ENCODE measurements at places on chromosomes 16 and 17. TPM values are rescaled to one million over a fixed set of nuclear protein-coding genes. Genes with fewer than 3 reads are reported as not detected.
A peak's percentile ranks its signal among the peaks of the same experiment; 100 is the strongest.

Gene PITPNM3
- 0.87 TPM for total RNA-seq

Gene CD7
- total RNA-seq: 292 TPM

Gene CXCL16
- 2.0 TPM for total RNA-seq

Gene DNASE1L2
- total RNA-seq: 0.51 TPM

Gene ZG16
- total RNA-seq: not detected

Gene TMEM114
- not detected for total RNA-seq

Gene SOCS7
- 18.9 TPM for total RNA-seq

Gene SLC22A31
- total RNA-seq: 0.16 TPM

DNA sequence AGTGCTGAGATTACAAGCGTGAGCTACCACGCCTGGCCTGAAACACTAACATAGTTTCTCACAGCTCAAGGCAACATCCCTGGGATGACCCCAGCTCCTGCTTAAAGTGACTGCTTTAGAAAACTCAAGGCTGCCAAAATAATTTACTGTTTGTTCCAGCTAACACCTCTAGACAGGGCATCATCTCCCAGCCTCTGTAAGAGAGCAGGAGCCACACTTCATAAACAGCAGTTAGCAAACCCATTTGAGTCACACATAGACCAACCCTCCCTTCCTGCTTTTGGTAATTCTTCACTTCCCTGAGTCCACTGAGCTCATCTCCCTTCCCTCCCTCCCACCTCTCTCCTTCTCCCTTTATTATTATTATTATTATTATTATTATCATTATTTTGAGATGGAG lies 201.3 kb downstream of the XYLT1 start:
- no peaks in the 10 kb centered on the region for H3K27me3 ChIP-seq
- H3K27ac ChIP-seq: no peak overlapping the region
- no peak for DNase-seq
- H3K4me1 ChIP-seq: peaks cover 23% of the 10 kb centered on the region
- H3K36me3 ChIP-seq: no peaks in the 10 kb centered on the region
- H3K4me3 ChIP-seq: no peak overlapping the region

DNA sequence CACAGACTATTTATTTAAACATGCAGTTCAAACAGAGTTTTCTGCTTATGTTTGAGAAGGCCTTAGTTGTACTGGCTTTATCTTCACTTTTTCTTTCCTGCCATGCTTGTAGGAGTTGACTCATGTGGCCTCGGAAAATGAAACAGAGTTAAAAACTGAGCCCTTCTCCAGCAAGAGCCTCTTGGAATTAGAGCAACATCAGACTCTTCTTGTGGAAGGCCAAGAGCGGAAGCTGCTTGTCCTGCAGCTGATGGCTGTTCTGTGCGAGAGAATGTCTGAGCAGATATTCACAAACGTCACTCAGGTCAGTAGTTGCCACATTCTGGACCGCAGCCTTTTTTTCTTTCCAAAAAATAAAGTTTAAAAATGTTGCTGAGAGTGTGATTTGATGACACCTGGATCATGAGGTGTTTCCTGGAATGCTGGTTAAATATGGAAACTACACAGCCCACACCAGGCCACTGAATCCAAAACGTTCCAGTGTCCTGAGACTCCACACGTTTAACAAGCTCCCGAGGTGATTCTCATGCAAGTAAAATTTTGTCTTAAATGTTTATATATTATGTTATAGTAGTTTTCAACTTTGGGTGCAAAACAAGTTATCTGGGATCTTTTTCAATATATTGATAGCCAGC lies 65.9 kb downstream of the TANGO6 start:
- H3K27ac ChIP-seq: no peak overlapping the region
- peaks cover 10% of the 10 kb centered on the region for H3K36me3 ChIP-seq
- H3K27me3 ChIP-seq: no peaks in the 10 kb centered on the region
- no peak for DNase-seq
- H3K4me1 ChIP-seq: no peaks in the 10 kb centered on the region
- H3K4me3 ChIP-seq: no peak overlapping the region

GRCh38 chr16:89409161-89409711 lies 81.1 kb downstream of the ANKRD11 start:
- peak overlapping the region; percentile 89 for H3K27ac ChIP-seq
- H3K4me1 ChIP-seq: peaks cover 85% of the 10 kb centered on the region
- peaks cover 8% of the 10 kb centered on the region for H3K36me3 ChIP-seq
- DNase-seq: peak; percentile 76
- no peaks in the 10 kb centered on the region for H3K27me3 ChIP-seq
- peak overlapping the region; percentile 5 for H3K4me3 ChIP-seq

DNA sequence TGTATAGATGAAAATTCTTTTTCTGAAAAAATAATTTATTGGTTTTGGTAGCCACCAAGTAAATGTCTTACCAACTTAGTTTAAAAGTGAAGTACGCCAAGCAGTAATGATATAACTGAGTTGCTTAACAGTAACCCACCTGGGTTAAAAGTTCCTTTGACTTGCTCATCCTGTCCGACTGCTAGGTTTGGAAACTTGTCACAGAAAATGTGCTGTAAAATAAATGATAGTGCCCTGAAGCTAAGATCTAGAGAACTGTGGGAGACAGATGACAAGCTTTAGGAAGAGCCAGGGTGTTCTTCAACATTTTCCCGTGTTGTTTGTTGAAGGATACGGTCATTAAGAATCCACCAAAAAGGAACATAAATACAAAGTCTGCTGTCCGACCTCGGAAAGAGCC lies 5.0 kb downstream of the DERL2 start:
- H3K27ac ChIP-seq: peak overlapping the region; percentile 7
- peaks cover 56% of the 10 kb centered on the region for H3K36me3 ChIP-seq
- H3K27me3 ChIP-seq: no peaks in the 10 kb centered on the region
- no peak for DNase-seq
- no peak overlapping the region for H3K4me3 ChIP-seq
- H3K4me1 ChIP-seq: peaks cover 40% of the 10 kb centered on the region

GRCh38 chr17:51618476-51618875 lies 358.1 kb downstream of the UTP18 start:
- H3K4me1 ChIP-seq: no peaks in the 10 kb centered on the region
- H3K4me3 ChIP-seq: no peak overlapping the region
- H3K27ac ChIP-seq: no peak overlapping the region
- H3K36me3 ChIP-seq: no peaks in the 10 kb centered on the region

GRCh38 chr17:65743308-65743655 lies 181.8 kb upstream of the AXIN2 start:
- H3K4me1 ChIP-seq: peaks cover 21% of the 10 kb centered on the region
- H3K4me3 ChIP-seq: no peak overlapping the region
- H3K27me3 ChIP-seq: no peaks in the 10 kb centered on the region
- DNase-seq: no peak
- H3K36me3 ChIP-seq: no peaks in the 10 kb centered on the region
- no peak overlapping the region for H3K27ac ChIP-seq

DNA sequence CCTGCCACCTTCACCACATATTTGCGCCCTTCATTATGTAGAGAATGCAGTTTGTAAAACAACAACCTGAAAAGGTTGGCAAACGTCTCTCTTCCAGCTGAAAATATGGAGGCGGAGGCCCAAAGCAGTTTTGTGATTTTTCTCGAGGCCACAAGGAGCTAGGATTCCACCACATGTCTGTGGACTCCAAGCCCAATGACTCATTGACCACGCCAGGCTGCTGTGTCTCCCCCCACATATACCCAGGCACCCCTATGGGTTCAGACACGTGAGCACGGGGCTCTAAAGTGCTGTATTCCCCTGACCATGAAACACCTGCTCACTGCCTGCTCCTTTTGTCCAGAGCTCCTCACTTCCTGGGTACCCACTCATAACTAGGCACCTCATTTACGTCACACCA lies 121.4 kb upstream of the CDH5 start:
- DNase-seq: no peak
- no peaks in the 10 kb centered on the region for H3K4me1 ChIP-seq
- H3K27ac ChIP-seq: no peak overlapping the region
- peaks cover 2% of the 10 kb centered on the region for H3K27me3 ChIP-seq

DNA sequence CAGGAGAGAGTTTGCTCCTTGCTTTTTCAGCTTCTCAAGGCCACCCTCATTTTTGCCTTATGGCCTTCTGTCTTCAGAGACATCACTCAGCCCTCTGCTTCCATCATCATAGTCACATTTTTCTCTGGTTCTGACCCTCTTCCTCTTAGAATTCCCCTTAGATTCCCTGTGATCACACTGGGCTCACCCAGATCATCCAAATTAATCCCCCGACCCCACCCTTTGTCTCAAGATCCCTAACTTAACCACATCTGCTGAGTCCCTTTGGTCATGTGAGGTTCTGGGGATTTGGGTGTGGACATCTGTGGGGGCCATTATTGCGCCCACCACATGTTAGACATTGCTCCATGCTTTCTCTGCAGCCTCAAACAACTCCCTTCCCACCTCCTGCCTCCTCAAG lies 323.4 kb downstream of the CPPED1 start:
- H3K4me1 ChIP-seq: no peaks in the 10 kb centered on the region
- H3K4me3 ChIP-seq: no peak overlapping the region
- H3K27me3 ChIP-seq: no peaks in the 10 kb centered on the region
- peaks cover 3% of the 10 kb centered on the region for H3K36me3 ChIP-seq
- no peak for DNase-seq

DNA sequence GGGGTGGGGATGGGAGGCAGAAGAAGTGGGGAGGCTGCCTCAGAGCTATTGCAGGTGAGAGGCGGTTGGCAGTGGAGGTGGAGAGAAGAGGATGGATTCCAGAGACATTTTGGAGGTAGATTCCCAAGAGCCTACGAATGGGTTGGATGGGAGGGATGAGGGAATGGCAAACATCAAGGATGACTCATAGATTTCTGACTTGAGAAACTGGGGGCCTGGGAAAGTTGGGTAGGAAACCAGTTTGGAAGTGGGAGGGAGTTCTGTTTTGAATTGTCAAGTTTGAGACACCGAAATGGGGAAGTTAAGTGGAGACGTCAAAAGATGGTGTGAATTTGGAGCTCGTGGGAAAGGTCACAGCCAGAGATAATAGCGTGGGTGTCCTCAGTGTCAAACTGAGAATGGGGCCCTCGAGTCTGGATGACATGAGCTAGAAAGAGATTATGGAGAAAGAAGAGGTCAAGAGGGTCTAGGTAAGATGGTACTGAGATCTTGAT lies 6.2 kb upstream of the CYLD start:
- no peak overlapping the region for H3K4me3 ChIP-seq
- H3K27me3 ChIP-seq: no peaks in the 10 kb centered on the region
- no peak overlapping the region for H3K27ac ChIP-seq
- H3K4me1 ChIP-seq: peaks cover 29% of the 10 kb centered on the region
- DNase-seq: peak; percentile 51
- no peaks in the 10 kb centered on the region for H3K36me3 ChIP-seq

- no peak for DNase-seq
- no peak overlapping the region for H3K27ac ChIP-seq
- no peaks in the 10 kb centered on the region for H3K36me3 ChIP-seq
- no peaks in the 10 kb centered on the region for H3K27me3 ChIP-seq
- H3K4me3 ChIP-seq: no peak overlapping the region
Measured at GRCh38 chr17:1948517-1948825, 76.7 kb downstream of the RTN4RL1 start.

GRCh38 chr16:57196753-57197152 lies 10.6 kb downstream of the RSPRY1 start:
- H3K4me3 ChIP-seq: no peak overlapping the region
- no peaks in the 10 kb centered on the region for H3K27me3 ChIP-seq
- no peak overlapping the region for H3K27ac ChIP-seq
- no peak for DNase-seq
- H3K36me3 ChIP-seq: no peaks in the 10 kb centered on the region
- peaks cover 22% of the 10 kb centered on the region for H3K4me1 ChIP-seq

GRCh38 chr16:19123535-19124178 lies 9.9 kb downstream of the ITPRIPL2 start:
- no peak overlapping the region for H3K27ac ChIP-seq
- H3K36me3 ChIP-seq: no peaks in the 10 kb centered on the region
- peaks cover 26% of the 10 kb centered on the region for H3K4me1 ChIP-seq
- H3K4me3 ChIP-seq: no peak overlapping the region
- peaks cover 12% of the 10 kb centered on the region for H3K27me3 ChIP-seq
- no peak for DNase-seq

DNA sequence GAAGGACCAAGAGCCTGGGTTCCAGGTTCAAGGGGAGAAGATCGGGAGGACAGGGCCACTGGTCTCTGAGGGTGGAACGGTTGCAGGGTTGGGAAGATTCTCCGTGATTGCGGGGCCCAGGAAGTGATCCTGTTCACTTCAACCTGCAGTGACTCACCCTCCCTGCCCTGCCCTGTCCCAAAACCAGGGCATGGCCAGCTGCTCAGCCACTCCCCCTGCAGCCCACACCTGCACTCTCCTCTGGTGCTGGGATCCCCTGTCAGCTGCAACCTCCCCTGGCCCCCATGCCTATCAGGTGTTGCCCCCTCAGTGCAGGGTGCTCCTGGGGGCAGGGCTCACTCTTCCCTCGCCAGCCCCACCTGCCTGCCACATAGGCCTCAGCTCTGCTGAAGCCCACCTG lies 1.1 kb downstream of the RUNDC3A start:
- H3K27me3 ChIP-seq: peaks cover 24% of the 10 kb centered on the region
- no peak overlapping the region for H3K4me3 ChIP-seq
- no peak overlapping the region for H3K27ac ChIP-seq

DNA sequence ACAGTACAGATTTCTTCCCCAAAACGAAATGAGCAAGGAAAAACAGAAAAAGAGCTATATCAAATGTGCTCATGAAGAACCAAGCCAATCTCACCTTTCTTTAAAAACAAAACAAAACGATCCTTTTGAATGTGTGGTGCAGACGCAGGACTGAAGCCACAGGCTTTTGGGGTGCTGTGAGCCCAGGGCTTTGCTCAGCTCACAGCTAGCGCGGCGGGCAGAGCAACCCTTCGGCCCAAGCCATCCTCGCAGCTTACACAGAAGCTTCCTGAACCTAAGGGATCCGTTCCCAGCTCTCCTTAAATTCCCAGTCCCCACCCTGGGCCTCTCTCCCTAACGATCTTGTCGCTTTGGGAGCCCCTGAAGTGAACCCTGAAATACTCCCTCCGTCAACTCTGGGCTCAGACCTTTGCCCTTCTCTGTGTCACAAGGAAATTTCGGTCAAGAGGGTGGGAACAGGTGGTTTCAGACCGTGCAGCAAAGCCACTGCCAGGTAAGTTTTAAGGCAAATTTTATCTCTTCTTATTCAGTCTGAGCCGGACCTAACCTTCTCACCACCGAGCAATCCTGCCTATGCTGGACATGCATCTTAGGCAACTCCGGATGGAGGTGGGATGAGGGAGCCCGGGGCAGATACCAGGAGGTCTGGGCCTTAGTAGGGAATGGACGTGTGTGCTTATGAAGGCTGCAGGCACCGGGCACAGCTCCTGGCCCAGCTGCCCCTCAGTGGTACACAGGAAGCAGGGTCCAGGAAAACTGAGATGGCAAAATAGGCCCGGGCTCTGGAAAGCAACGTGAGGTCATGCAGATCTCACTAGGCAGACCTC lies 52.0 kb downstream of the COTL1 start:
- H3K4me3 ChIP-seq: no peak overlapping the region
- no peaks in the 10 kb centered on the region for H3K27me3 ChIP-seq
- peaks cover 68% of the 10 kb centered on the region for H3K36me3 ChIP-seq

DNA sequence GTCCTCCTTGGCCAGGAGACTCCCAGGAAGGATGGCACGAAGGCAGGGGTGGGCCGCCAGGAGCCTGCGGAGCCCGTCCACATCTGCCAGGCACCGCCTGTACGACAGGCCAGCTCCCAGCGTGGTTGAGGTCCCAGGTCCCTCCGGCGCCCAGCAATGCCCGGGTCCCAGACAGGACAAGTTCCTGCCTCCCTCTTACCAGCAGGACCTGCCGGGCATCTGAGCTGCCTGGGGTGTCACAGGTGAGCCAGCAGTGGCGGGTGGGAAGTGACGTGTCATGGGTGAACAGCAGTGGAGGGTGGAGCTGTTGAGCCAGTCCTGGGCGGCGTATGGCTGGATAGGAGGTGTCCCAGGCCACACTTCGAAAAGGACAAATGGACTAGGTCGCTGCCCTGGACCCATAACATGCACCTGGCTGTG lies 15.7 kb upstream of the BAHCC1 start:
- H3K27me3 ChIP-seq: peaks cover 5% of the 10 kb centered on the region
- DNase-seq: no peak
- H3K4me3 ChIP-seq: no peak overlapping the region
- H3K4me1 ChIP-seq: no peaks in the 10 kb centered on the region
